ENCODE measurements at places on chromosomes 6 and 20.

DNA sequence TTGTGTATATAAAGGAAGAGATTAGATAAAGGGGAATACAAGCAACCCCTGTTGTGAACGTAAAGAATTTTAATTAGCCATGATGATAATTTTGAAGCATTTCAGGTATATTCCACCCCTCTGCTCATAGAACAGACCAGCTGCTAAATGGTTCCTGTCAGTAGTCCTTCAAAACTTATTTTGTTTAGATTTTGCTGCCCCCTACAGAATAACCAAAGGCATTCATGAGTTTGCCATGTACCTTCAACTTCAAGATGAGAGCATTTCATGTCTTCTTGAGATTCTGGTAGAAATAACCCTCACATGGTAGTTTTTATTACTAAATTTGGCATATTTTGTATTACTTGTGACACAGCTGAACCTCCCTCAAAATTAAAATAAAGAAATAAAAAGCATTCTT is 1586.7 kb downstream of the HACE1 start:
- DNase-seq, result peak; percentile 36

DNA sequence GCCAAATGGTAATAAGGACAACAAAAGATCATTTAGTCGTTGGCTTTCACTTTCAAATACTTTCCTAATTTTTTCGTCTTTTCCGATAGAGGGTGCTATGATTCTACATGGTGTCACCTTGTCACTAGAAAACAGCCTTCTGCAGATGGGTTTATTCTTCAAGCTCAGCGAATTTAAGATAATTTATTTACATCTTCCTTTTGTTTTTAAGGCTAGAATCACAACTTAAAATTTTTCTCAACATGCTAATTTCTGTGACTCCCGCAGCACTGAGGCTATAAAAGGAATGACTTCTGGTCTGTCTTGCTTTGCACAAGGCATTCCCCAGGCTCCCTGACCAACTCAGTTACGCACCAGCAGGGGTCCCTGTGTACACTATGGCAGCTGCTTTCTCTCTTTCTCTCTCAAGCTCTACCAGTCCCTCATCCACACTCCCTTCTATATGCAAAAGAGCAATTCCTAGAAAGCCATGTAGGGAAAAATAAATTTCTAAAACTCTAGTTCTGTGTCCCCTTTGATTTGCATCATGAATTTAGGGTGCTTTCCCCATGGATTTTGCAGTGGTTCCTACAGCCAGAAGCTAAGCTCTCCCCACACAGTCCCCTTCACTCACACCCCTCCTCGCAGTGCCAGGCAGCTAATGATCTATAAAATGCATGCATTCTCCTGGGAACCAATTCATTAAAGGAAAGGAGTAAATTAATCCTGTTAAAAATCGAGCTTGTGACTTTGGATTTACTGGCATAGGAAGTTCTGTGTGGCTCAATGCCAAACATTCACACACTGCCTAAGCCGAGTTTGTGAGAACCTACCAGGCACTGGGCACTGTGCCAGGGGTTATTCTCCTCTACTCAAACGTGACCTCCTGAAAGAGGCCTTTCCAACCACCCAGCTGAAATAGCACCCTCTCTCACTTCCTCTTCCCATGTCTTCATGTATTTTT is 74.5 kb downstream of the DCDC2 start:
- DNase-seq, result peak; percentile 88

DNA sequence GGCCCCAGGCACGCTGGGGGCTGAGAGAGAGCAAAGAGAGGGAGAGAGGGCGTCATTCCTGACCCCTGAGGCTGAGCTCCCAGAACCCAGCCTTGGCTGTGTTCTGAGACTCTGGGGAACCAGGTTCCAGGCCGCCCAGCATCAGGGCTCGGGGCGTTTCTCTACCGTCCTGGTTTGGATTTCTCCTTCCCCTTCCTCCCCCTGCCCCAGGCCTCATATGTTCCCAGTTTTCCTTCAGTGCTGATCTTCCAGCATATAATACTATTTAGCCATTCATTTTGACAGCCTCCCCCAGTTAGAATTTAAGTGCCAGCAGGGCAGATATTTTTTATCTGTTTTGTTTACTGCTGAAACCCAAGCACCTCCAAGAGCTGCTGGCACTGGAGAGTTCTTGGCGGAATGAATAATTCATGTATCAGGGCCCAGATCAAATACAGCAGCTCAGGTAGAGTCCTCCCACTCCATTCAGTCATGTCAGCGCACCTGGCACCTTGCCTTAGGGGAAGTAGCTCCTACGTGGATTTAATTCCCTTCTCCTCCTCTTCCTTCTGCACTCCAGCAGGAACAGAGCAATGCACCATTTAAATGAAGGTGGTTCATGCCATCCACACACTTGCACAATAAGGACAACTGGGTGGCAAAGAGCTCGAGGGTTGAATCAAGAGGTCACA is 23.4 kb upstream of the FRMD1 start:
- peak; percentile 93 for DNase-seq

GRCh38 chr20:38043512-38044300 is 10.2 kb downstream of the RPRD1B start:
- DNase-seq, result no peak

DNA sequence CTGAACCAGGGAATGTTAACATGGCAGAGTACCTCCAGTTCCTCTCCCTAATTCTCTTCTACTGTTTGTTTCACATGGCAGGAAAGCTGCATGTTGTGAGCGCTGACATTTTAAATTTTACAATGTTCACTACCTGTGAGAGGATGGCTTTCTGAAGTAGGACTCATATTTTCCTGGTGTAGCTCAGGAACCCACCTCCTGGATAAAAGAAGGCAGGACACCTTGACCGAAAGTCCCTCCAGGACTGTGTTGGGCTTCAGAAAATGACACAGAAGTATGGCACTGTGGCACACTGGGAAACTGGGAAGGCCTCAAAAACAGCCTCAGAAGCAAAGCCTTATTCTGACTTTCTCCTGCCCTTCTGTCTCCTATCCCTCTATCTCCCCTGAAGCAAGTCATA is 33.3 kb downstream of the PTPRK start:
- peak; percentile 14 for DNase-seq

DNA sequence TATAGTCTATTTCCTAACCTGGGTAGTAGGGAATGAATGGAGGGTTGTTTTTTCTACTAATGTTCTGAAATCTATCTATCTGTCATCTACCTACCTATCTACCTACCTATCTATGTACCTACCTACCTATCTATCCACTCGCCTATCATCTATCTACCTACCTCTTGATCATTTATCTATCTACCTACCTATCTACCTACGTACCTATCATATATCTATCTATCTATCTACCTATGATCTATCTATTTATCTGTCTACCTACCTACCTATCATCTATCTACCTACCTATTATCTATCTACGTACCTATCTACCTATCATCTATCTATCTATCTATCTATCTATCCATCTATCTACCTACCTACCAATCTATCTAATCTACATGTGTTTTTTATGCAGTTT is 62.5 kb upstream of the PHACTR1 start:
- DNase-seq, result no peak

DNA sequence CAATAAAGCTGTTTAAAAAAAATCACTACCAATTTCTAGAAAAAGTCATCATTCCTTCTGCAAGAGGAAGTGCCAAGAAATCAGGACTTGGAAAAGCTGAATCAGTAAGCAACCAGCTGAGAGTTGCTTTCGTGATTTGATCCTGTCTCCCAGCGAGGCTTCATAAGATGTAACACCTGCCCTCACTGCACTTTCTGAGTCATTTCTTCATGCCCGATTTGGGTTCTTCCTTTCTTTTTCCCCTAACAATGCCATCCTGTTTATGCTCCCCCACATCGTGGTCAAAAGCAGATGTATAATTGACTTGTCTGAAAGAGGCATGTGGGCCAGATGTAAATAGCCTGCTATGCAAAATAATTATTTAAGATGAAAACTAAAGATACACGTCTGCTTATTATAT is 52.1 kb downstream of the RIPOR2 start:
- DNase-seq, result no peak

GRCh38 chr6:132551214-132551613 is 1.3 kb upstream of the TAAR8 start:
- DNase-seq, result no peak

DNA sequence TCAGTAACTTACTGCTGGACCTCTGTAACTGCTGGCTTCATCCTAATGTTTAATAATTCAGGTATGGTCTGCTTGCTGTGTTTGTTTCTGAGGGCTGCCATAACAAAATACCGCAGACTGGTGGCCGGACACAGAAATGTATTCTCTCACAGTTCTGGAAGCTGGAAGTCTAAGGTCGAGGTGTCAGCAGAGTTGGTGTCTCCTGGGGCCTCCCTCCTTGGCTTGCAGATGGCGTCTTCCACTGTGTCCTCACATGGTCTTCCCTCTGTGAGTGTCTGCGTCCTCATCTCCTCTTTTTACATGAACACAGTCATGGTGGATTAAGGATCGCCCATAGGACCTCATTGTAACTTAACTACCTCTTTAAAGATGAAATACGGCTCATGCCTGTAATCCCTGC is 389.7 kb upstream of the JARID2 start:
- no peak for DNase-seq

DNA sequence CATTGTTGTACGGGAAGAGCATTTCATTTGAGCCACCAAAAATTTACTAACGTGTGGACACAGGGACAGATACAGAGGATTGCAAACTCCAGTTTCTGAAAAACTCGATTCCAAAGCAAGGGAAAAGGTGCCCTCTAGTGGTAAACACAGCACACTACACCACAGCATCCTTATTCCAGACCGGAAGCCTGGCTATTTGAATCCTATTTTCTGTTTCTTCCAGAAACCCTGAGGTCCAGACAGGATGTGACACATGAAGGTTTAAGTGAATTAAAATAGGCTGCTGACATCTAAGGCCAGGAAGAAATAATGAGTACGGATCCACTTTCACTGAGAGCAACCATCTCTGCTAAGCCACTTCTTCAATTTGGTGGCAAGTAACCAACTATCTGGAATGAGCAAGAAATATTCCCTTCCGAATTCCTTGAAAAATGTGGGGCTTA is 31.8 kb upstream of the GMPR start:
- peak; percentile 77 for DNase-seq

DNA sequence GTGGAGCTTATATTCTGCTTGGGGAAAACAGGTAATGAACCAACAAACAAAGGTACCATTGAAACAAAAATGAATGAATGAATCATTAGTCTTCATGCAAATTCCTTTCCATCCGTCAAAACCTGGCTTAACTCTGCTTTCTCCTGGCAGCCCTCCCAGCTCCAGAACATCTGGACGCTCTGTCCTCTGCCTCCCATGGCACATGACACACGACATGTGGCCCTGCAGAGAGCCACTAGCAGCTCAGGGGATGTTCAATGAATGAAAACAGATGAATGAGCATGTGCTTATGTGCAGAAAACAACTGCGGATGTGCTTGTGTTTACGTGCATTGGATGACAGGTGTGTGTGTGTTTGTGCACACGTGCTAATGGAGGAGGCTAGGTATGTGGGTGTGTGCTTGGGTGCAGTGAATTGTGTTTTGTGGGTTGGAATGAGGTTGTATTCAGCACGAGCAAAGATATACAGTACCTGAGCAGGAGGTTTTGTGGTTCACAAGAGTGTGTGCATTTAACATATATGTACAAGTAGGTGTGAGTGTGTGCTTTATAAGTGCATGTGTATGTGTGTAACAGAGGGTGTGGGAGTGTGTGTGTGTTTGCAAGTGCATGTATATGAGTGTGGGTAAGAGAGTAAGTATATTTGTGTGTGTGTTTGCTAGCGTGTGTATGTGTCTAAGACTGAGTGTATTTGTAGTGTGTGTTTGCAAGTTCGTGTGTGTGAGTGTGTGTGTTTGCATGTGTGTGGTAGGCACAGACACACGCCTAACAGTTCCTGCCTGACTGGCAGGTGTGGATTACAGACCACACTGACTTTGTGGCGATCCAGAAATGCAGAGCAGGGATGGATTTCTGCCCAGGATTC is 374.1 kb upstream of the SULF2 start:
- peak; percentile 26 for DNase-seq

Data from NCI-H526 (cell line).